ENCODE measurements at places on chromosomes 1 and 21. TPM values are rescaled to one million over a fixed set of nuclear protein-coding genes. Genes with fewer than 3 reads are reported as not detected.

The ADAM30 gene
- not detected for total RNA-seq

The PLA2G2F gene
- not detected for total RNA-seq

The BEND5 gene
- 0.95 TPM for total RNA-seq

The RGS13 gene
- 0.64 TPM for total RNA-seq

- DNase-seq = no peak
Observed at GRCh38 chr1:19435181-19435580, 50.2 kb downstream of the CAPZB start.

GRCh38 chr1:191609305-191609704 is 549.0 kb upstream of the RGS18 start:
- no peak for DNase-seq

- DNase-seq = no peak
Observed at GRCh38 chr1:3668585-3669300, 16.4 kb downstream of the TP73 start.

DNA sequence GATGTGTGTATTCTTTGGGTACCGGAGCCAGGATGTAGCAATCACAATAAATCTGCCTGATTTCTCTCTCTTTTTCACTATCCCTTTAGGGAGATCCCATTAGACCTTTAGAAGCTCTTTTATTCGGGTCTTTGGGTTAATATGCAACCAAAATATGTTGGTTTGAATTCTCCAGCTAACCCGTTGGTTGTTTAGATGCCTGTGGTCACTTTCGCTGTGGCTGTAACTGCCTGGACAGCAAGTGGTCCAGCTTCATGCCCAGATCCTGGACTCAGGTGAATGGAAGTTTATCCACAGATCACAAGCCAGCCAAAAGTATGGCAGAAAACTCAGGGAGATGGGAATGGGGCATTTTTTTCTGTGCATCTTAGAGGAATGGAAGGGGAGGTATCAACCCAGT is 12.3 kb downstream of the KAZN start:
- no peak for DNase-seq

GRCh38 chr1:168365719-168366479 is 85.2 kb downstream of the TBX19 start:
- no peak for DNase-seq

GRCh38 chr1:25033828-25034705 is 104.0 kb upstream of the RUNX3 start:
- peak; percentile 90 for DNase-seq

DNA sequence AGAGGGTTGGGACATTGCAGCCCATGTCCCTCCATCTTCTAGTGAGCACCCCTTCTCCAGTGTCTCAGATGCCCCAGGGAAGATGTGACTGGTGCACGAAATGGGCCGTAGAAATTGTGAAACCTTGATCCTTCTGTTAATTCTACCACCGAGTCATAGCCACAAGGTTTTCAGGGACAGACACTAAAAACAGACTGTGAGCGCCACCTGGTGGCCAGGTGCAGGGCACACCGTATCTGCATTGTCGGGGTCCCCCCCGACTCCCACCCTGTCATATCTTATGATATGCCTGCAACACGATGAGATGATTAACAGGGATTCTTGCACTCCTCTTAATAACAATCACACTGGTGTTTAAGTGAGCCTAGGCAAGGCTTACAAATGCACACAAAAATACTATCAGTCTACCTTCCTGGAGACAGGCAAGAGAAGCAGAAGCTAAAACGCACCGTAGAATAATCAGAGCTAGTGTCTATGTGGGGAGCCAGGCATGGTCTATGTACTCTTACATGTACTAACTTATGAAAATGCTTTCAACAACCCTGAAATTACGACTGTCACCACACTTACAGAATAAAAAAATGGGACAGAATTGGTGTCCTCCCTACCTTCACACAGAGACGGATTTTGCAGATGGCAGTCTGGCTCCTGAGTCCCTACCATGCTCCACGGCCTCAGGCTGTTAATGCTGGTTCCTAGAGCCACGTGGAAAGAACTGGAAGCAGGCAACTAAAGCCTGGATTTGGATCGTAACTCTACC is 57.9 kb downstream of the FHAD1 start:
- peak; percentile 72 for DNase-seq

DNA sequence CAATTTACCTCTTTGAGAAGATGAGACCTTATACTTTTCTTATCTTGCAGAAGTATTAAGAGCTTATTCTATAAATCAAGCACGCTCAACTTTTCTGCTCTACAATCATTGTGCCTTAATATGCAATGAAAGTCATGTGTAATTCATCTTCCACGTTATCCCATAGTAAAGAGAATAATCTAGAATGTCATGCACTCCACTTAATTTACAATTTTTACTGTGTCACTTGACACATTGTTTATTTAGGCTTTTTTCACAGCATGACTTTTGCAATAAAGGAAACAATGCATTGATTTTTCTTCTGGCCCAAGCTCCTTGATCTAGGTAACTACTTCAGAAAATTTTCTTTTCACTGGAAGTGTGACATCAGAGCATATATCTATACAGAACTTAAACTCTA is 290.9 kb downstream of the HHIPL2 start:
- no peak for DNase-seq

DNA sequence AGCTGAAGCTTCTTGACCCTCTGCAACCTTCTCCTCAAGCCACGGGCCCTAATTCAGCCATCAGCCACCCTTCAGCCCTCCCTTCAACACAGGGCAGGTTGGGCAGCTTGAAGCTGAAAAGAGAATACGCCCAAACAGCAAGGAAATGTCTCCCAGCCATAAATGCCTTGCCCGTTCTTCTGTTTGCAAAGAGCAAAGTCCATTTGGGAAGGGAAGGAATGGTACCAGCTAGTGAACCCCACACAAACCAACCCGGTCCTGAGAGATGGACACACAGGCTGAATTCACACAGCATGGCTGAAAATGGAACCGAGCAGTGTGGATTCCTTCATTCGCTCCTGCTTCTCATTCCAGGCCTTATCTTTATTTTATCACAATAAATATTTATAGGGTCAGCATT is 11.5 kb downstream of the PLEKHA6 start:
- no peak for DNase-seq

- DNase-seq = no peak
Observed at GRCh38 chr21:15138490-15138889, 73.7 kb upstream of the NRIP1 start.

GRCh38 chr1:29931477-29932175 is 695.3 kb downstream of the PTPRU start:
- no peak for DNase-seq

DNA sequence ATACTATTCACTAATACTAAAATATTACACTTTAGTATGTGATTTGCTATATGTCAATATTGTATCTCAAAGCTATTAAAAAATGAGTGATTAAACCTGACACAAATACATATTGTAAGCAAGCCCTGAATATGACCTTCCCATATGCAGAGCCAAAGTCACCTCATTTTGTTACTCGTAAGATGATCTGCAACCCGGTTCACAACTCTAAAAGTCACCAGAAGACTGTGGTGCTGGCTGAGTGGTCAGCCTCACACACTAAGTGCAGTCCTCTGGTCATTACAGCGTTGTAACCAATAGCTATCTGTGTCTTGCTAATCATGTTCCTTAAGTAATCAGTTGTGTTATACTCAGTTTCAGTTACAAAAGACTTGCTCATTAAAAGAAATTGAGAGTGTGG is 197.5 kb upstream of the L1TD1 start:
- DNase-seq = no peak

DNA sequence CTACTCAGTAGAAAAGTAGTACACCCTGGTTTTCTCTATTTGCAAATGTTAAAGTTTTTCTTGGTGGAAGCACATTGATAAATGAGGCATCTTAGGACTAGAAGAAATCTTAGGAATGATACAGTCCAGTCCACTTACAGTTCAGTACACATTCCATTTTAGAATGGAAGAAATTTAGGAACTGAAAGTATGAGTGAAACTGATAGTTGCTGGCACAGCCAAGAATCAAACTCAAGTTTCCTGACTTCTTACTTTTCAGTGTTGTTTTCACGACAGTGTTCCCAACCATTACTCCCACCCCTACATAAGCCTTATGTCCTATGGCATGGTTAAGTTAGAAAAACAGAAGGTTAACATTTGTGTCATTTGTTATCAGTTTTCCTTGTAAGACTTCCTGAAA is 258.5 kb downstream of the BACH1 start:
- DNase-seq = no peak

DNA sequence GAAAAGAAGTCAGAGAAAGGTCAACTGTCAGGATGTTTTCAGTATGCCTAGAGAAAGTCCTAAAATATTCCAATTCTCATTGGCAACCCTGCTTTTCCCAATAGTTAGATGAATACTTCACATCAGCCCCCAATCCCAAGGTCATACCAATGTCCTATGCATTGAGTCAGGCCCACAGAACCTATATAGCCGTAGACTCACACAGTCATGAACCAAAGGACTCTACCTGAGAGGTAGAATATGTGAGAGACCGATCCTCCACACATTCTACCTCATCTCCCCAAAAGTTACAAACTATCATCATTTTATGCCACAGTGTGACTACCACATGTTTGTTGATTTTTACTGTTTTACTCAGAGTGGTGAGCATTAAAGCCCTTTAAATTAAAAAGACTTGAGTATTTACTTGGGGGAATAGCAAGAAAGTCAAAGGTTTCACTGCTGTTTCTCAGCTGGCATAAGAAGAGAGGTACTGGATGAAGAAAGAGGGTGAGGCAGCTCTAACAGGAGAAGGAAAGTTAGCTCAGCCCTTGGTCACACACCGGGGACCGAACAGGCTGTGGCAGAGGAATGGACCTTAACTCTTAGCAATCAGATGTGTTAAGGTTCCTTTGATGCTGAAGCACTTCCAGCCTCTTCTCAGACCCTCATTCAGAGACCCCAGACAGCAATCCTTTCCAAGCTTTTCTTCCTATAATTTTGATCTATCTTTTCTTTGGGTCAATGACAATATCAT is 937 bp downstream of the CD48 start:
- DNase-seq = peak; percentile 64

GRCh38 chr1:220917101-220917500 is 37.9 kb downstream of the HLX start:
- no peak for DNase-seq

- DNase-seq = no peak
Observed at GRCh38 chr1:81069856-81070255, 730.9 kb upstream of the ADGRL2 start.

- no peak for DNase-seq
Observed at GRCh38 chr1:72122099-72122880, 160.0 kb downstream of the NEGR1 start.

DNA sequence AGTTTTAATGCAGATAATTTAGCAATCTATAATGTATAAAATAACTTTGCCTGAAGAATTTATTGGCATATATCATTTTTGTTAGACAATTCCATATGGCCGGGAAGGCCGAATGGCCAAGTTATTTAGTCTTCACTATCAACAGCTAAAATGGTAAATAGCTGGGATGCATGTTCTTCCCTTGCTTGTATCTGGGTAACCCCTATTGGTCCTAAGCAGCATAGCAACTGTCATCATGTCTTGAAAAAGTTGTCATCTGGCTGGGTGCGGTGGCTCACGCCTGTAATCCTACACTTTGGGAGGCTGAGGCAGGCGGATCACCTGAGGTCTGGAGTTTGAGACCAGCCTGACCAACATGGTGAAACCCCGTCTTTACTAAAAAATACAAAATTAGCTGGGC is 340.0 kb upstream of the DPYD start:
- no peak for DNase-seq

DNA sequence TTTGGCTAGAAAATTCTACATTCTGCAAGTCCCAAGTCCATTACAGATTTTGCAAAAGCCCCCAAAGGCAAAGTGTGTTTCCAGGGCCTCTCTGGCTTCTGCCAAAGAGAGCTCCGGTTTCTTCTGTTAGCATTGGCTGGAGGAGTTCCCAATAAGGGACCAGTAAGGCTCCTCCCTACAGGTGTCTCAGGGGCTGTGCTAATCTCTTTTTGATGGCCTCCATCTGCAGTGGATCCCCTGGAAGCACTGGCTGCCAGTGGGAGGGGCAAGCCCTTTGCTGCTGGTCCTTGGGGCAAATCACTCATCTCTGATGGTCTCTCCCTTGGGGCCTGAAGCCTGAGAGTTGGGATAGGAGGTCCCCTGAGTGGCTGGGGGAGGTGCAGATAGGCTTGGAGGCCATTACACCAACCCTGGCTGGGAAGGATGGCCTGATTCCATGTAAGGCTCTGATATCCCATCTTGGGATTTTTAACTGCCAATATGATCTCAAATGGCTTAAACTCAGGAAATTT is 89.1 kb upstream of the USP24 start:
- no peak for DNase-seq

DNA sequence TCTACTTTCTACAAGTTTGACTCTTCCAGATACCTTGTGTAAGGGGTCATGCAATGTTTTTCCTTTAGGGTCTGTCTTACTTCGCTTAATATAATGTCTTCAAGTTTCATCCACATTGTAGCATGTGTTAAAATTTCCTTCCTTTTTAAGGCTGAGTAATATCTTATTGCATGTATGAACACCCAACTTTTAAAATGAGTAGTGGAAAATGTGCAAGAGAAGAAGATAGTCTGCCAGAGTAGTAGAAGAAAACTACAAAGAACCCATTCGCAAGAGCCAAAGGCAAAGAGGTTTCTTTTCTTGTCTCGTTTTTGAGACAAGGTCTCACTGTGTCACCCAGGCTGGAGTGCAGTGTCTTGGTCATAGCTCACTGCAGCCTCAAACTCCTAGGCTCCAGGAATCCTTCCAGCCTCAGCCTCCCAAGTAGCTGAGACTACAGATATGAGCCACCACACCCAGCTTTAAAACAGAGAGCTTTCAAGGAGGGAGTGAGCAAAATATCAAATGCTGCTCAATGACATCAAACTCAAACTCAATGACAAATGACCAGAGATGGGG is 9.4 kb downstream of the IL23R start:
- DNase-seq = no peak

- no peak for DNase-seq
Observed at GRCh38 chr1:8739377-8739776, 78.1 kb downstream of the RERE start.

DNA sequence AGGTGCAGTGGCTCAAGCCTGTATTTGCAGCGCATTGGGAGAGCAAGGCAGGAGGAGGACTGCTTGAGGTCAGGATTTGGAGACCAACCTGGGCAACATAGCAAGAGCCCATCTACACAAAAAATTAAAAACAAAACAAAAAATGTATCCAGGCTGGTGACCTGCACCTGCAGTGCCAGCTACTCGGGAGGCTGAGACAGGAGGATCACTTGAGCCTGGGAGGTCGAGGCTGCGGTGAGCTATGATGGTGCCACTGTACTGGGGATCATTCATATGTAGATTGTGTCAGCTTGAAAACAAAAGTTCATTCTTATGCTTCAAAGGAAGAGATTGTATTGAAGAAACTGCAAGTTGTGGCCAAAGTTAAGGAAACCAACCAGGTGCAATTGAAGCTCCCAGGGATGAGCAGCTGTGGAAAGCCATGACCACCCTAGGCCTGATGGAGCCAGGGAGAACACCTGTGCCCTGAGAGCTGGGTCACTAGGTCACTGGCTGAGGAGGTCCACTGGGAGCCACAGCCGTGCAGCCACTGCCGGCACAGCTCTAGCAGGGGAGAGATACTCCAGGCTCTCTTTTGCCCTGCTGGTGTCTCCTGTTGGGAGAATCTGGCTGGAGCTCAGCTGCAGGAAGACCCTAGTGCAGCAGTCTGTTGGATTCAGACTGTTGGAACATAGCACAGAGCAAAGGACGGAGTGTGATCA is 13.3 kb upstream of the BRWD1 start:
- no peak for DNase-seq

Measured in natural killer cell treated with Interleukin-12 subunit alpha and Interleukin-12 subunit beta and Interleukin-15 and Interleukin-18, amount 100 ng/mL, for 72 hours (primary cell).